Stimulated activated CD4-positive, alpha-beta T cell treated with anti-CD3 and anti-CD28 coated beads, Interleukin-1b, Interleukin-23, amount 100 ng/mL, for 24 hours (primary cell): ENCODE measurements at places on chromosomes 12 and 14.

GRCh38 chr12:34394211-34395055 is 372.1 kb downstream of the ALG10 start:
- no peak for DNase-seq

DNA sequence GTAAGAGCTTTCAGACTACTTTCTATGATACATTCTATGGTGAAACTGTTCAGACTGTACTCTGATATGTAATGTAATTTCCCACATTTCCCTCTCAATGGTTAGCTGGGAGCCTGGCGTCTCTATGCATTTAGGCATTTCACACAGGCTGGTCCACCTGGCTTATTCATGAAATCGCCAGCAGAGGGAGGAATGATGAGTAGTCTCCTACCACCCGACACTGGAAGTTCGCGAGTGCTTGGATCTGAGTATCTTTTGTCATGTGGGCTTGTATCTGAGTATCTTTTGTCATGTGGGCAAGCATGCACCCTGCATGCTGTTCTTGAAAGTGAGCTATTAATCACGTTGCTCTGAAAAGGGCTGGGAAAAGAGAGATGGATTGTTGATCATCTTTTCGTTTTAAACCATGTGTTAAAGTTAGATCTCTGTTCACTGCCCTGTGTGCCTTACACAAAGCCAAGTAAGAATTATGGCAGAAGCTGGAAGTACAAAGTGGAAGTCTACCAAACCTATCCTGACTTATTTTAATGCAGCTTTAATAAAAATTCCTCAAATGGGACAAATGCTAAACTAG is 235.0 kb downstream of the ATP23 start:
- no peak for DNase-seq

GRCh38 chr12:4141348-4142270 is 132.0 kb upstream of the CCND2 start:
- DNase-seq, result no peak

- no peak for DNase-seq
Measured at GRCh38 chr14:60197629-60198303, 32.6 kb upstream of the DHRS7 start.

DNA sequence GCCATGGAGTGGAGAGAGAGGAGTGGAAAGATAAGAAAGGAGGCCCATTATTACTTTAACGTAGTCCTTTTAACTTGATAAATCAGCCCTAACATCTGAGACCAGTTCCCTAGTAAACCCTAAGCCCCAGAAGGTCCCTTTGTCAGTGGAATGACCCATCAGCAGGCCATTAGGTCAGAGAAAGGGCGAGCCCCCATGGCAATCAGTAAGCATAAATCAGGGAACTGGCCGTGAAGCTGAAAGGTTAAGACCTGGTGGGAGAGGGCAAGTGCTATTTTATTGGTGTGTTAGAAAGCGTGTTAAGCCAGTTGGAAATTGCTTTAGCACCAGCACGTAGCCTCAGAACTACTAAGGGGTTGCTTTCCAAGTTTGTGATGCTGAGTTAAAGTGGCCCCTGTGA is 708.0 kb downstream of the BCL11B start:
- DNase-seq, result no peak

- DNase-seq, result no peak
Measured at GRCh38 chr12:2297004-2297403, 244.2 kb downstream of the CACNA1C start.

GRCh38 chr14:31949709-31950108 is 127.4 kb upstream of the ARHGAP5 start:
- DNase-seq, result no peak

GRCh38 chr14:20409226-20409625 is 4.1 kb downstream of the TEP1 start:
- no peak for DNase-seq

DNA sequence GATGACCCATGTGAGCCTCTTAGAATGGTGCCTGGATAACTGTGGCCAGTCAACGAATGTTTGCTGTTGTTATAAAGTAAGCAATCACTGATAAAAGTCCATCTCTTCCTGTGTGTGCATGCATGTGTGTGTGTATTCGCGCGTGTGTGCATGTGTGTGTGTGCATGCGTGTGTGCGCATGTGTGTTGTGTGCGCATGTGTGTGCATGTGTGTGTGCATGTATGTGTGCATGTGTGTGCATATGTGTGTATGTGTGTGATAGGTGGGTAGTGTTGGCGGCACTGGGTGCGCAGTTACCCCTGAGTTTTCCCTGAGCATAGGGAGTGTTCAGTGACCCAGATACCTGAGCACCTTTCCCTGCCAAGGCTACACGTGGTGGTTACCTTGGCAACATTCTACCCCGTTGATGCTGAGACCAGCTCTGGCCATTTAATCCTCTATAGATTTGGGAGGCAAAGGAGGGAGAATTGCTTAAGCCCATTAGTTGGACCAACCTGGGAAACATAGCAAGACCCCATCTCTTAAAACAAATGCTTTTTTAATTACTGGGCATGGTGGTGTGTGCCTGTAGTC is 137.8 kb downstream of the SLC15A4 start:
- no peak for DNase-seq

DNA sequence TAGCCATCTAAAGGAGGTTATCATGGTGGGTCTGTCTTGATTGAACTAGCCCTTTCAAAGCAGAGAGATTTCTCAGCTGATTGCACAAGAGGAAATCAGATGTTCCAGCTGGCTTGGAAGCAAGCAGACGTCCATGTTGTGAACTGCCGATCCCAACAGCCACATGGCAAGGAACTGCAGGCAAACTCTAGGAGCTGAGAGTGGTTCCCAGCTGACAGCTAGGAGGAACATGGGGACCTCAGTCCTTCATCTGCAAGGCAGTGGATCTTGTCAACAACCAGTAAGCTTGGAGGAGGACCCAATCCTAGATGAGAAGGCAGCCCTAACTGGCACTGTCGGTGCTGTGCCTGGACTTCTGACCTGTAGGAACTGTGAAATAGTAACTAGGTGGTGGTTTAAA is 7.7 kb downstream of the ACVR1B start:
- DNase-seq, result no peak

- DNase-seq, result no peak
Measured at GRCh38 chr14:52241087-52241793, 26.3 kb upstream of the PTGDR start.

GRCh38 chr14:105072381-105072861 is 7.2 kb upstream of the GPR132 start:
- DNase-seq, result no peak

DNA sequence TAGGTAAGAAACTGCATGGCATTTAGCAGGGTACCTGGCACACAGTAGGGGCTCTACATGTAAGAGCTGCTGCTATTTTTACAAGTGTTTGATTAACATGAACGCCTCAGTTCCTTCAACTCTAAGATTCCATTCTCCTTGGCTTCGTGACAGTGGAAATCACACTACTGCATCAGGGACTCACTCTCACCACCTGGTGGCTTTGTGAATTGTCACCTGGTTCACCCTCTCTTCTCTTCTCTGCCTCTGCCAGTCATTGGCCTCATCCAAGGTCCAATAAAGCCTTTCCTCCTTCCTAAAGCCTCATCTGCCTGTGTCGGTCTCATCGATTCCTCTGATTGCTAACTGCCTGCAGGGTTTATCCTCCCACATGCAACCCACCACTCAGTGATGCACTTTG is 476.4 kb downstream of the VRK1 start:
- no peak for DNase-seq

DNA sequence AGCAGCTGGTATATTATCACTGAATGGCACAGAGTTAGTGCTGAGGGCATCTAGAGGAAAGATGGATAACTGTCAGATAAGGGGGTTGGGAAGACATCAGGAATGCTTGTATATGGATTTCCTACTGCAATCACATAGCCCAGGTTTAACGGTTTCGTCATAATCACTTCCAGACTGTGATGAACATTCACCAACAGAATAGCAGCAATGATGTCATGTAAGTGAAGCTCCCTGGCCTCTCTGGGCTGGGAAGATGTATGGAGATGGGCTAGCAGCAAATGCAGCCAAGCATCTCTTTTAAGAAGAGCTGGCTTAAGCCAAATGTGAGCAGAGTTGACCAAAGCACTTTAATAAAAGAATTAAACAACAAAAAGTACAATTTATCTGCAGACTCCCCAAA is 714.6 kb downstream of the GALC start:
- no peak for DNase-seq

GRCh38 chr12:20097626-20098025 is 270.7 kb upstream of the PDE3A start:
- no peak for DNase-seq
